ENCODE measurements at places on chromosomes 11 and 22.

- no peak for DNase-seq
Measured at GRCh38 chr11:129458756-129459535, 83.3 kb downstream of the BARX2 start.

GRCh38 chr11:46905806-46906205, 12.5 kb downstream of the LRP4 start:
- no peak for DNase-seq

DNA sequence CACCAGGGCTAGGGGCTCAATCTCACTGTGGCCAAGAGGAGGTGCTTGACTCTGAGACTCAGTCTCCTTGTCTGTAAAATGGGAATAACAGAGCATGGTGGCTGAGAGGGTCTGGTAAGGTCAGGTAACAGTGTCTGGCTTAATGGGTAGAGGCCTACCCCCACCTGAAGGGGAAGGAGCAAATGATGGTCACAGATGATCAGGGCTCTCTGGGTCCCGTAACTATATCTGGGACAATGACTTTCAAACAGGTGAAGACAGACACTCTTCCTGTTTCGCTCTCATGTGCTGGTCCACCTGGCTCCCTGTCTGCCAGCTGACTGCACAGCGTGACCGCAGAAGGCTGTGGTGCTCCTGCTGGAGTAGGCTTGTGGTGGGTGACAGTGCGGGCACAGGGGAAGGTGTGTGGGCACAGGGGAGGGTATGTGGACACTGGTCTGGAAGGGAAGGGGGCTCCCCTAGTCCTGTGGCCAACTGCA, 4.0 kb downstream of the A4GALT start:
- no peak for DNase-seq

DNA sequence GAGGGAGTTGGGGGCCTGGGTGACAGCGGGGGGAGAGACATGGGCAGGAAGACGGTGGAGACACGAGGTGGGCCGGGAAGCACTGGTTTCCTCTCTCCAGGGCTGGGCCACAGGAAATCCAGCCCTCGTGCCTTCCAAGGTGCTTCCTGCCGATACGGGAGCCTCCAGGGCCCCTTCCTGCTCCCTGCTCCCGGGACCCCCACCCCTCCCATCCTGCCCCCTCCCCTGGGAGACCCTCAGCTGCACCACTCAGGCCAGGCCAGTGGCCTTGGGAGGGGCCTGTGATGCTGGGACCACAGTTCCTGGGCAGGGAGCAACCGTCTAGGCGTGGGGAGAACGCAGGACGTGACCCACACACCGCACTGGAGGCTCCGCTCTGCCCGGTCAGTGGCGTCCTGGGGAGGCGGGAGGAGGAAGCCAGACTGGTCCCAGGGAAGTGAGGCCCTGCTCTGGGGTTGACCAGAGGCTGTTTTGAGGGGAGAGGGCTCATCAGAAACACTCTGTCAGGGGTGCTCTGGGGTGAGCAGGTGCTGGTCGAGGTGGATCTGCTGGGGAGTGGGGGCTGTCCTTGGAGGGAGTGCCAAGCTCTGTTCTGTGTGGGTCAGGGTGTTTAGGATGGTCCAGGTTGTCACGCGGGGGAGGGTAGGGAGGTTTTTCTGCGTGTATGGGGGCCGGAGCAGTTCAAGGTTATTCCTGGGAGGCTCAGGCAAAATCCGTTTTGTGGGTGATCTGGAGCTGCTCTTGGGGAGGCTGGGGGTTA, at the start of gene SHANK3:
SHANK3 (plus strand) TSS at position 353 of the 760 bp plus-strand sequence.
- DNase-seq = no peak

GRCh38 chr22:24153353-24153752, 27.9 kb upstream of the SUSD2 start:
- DNase-seq = no peak

- DNase-seq = no peak
Measured at GRCh38 chr11:5521540-5521939, 5.0 kb upstream of the UBQLNL start.

- DNase-seq = no peak
Measured at GRCh38 chr11:93143186-93143585, 54.6 kb downstream of the SLC36A4 start.

DNA sequence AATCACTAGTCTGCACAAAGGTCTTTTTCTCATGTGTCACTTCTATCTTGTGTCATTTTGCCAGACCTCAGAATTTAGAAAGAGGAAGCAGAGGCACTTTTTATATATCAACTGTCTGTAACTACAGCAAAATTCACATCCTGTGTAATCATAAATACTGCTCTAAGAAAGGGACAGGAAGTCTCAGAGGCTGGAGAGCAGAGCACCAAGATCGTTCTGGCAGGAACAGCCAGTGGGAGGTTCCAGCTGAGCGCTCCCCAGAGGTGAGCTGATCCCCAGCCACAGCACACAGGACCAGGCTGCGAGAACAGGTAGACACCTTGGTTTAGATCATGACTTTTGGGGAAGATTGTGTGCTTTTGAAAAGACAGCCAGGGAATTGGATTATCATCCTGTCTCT, at the start of gene MS4A7:
MS4A7 (plus strand) TSS at position 179 of the 400 bp plus-strand sequence. CDS start 4,610 bp downstream, outside the sequence.
- no peak for DNase-seq

- DNase-seq = no peak
Measured at GRCh38 chr11:75762885-75763284, 5.7 kb upstream of the DGAT2 start.

DNA sequence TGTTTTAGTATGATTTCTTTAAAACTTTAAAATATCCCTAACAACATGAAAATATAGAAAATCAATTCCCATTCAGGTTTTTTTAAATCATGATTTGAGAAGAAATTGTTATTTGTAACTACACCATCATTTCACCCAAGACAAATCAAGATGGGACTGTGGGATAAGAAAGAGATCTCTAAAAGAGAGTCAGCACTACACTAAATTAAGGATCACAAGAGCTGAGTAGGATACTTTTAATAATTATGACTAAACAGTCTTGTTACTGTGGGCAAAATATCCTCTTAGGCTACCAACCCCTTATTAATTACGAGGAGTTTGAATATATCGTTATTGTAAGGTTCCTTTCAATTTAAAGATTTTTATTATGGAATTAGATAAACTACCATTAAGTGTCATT, 3.0 kb downstream of the GAS2 start:
- DNase-seq = no peak

- DNase-seq = no peak
Measured at GRCh38 chr11:102920118-102920684, 35.3 kb downstream of the MMP13 start.

GRCh38 chr11:111912535-111912934, at the start of gene HSPB2:
HSPB2 (plus strand) TSS chr11:111912734; CDS start chr11:111912830, 96 bp downstream.
- no peak for DNase-seq

- no peak for DNase-seq
Measured at GRCh38 chr11:69611548-69612526, 29.1 kb upstream of the CCND1 start.

- DNase-seq = no peak
Measured at GRCh38 chr11:122758974-122759373, 79.3 kb upstream of the CRTAM start.

DNA sequence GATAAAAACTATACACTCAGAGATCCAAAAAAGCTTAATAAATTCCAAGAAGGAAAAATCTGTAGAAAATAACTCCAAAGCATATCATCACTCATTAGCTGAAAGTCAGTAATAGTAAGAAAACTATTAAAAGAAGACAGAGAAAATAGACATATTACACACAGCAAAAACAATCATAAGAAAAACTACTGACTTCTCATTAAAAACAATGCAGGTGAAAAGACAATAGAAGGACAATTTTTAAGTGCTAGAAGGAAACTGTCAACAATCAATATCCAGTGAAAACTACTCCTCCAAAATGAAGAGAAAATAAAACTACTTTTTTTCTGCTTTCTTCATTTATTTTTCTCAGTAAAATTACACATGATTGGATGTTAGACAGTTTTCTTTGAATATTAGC, 56.5 kb downstream of the BLID start:
- no peak for DNase-seq

DNA sequence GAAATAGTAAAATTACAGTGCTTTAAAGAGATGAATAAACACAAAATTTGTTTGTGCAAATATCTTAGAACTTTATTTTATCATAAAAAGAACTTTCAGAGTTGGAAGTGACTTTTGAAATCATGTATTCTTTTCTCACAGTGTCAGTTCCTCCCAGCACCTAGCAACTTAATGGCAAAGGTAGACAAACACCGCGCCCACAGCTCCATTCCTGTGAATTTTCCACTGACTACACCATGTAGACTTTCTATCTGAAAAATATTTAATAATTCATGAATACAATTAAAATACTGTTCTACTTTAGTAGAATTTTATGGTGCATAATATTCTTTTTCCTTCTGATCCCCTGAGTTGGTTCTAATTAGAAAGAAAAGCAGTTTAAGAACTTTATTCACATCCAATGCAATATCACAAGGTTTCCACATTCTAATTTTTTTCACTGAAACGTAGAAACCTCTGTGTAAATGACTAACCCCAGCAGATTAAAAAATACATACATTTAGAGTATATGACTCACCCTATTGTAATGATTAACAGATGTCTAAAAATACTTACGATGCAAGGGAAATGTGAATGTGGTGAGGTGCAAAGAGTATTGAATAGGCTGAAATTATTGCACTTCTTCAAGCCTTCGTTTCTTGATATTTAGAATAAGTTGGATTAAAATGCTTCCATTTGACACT, 218.2 kb upstream of the CCDC179 start:
- no peak for DNase-seq

- DNase-seq = no peak
Measured at GRCh38 chr11:61773356-61773755, 19.0 kb downstream of the TMEM258 start.

Measured in NCI-H1092 (cell line).